ENCODE measurements at places on chromosomes 7 and 10. TPM values are rescaled to one million over a fixed set of nuclear protein-coding genes. Genes with fewer than 3 reads are reported as not detected.

NACAD gene
- 3.5 TPM for total RNA-seq

TMEM213 gene
- total RNA-seq = 0.55 TPM

CPEB3 gene
- 16.9 TPM for total RNA-seq

GALNT17 gene
- 46.7 TPM for total RNA-seq

PGAM2 gene
- 9.7 TPM for total RNA-seq

MAGI2 gene
- total RNA-seq = 31.3 TPM

PNLIPRP1 gene
- total RNA-seq = not detected

Data from prostate gland (tissue), 2 donors.